Activated CD4-positive, alpha-beta T cell treated with anti-CD3 and anti-CD28 coated beads, Interleukin-2, amount 10 ng/mL, durations not matched to agents 24 days and 14 days (primary cell): ENCODE measurements at places on chromosomes 5 and 9. TPM values are rescaled to one million over a fixed set of nuclear protein-coding genes. Genes with fewer than 3 reads are reported as not detected.

Gene ADGRD2
- not detected in 2 replicates for total RNA-seq

Gene BARHL1
- not detected in 2 replicates for total RNA-seq

- no peak for DNase-seq
These were observed 487.5 kb upstream of the SGCD start for GRCh38 chr5:155839251-155840037.

GRCh38 chr5:132090107-132090506 lies 16.5 kb downstream of the CSF2 start:
- DNase-seq = no peak

DNA sequence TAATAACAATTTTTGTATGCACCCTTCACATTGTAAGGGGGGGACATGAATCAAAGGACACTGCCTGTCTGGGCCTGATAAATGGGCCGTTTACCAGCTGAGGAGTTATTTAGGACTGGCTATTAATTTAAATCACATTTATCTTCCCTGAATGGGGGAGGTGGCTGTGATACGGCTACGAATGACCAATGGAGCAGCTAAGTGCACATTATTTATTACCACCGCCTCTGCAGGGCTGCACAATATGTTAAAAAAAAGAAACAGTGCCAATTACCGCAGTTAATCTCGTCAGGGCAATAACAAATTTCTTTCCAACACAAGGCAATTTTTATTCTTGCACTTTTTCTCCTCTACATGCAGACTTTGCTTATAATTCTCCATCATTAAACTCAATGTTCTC lies 318.4 kb downstream of the IRX2 start:
- no peak for DNase-seq

GRCh38 chr9:28365020-28365640 lies 791.8 kb upstream of the C9orf72 start:
- no peak for DNase-seq

DNA sequence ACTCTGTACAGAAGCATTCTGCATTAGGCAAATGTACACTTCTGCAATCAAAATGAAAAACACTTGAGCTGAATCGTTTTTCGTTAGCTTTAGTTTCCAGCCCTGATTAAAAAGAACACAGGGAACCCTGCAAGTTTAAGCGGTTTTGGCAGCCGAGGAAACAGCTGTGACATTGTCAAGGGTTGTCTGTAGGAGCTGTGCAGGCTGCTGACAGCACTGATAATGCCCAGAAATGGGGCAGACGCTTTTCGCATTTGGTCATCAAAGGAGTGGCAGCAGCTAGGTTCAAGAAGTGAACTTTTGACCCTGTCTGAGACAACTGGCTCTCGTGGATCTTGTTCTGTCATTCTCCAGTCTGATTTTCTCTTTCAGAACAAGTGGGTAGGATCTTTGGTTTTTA lies 165.6 kb upstream of the CCDC152 start:
- DNase-seq = no peak

- DNase-seq = no peak
These were observed 248.5 kb upstream of the TUT7 start for GRCh38 chr9:86602715-86603114.
